ENCODE measurements at places on chromosomes 4 and X.

GRCh38 chrX:125651426-125651825 lies 331.8 kb downstream of the TEX13C start:
- DNase-seq: no peak

- DNase-seq: peak; percentile 40
These were observed 5.5 kb downstream of the ATP10D start for GRCh38 chr4:47490550-47490949.

GRCh38 chr4:93495346-93495745 lies 333.2 kb upstream of the ATOH1 start:
- DNase-seq: no peak

GRCh38 chrX:154096140-154097002 lies 1.1 kb downstream of the MECP2 start:
- DNase-seq: peak; percentile 27

GRCh38 chr4:8705161-8706145 lies 112.9 kb downstream of the CPZ start:
- no peak for DNase-seq

DNA sequence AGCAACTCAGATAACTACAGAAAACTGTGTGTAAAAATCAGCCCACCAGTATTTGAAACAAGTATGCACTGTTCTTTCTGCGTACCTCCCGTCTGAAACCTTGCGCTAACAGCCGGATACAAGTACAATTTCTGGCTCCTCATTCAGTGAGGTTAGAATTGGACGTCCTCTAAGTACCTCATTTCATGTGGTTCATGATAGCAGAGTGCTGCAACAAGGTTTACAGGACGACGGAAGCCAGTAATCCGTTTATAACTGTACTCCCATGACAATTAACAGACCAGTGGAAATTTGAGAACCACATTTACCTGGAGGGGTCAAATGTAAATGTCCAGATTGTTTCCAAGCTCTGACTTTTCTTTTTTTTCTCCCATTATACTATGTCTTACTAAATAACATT lies 52.9 kb upstream of the TENM3 start:
- DNase-seq: peak; percentile 41

GRCh38 chrX:49272421-49272820 lies 2.8 kb downstream of the PPP1R3F start:
- DNase-seq: no peak

GRCh38 chrX:153924149-153924861 lies 1.8 kb downstream of the ARHGAP4 start:
- peak; percentile 50 for DNase-seq

DNA sequence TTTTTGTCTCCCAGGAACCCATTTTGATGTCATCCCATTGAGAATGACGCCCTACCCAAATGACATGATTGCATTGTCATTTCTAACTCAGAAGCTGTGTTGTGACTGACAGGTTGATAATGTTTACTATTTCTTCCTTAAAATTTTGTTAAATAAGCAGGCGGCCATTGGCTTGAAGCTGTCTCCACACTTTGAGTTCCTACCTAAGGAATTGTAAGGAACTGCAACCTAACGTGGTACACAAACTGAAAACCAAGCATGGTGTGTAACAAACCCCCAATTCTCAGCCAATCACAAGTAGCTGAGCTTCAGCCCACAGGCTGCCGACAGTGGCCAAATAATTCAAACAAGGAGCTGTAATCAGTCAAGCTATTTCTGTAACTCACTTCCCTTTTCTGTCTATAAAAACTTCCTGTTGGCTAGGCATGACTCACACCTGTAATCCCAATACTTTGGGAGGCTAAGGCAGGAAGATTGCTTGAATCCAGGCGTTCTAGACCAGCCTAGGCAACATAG lies 2.9 kb upstream of the MND1 start:
- DNase-seq: peak; percentile 79

GRCh38 chr4:129950217-129950616 lies 854.3 kb downstream of the C4orf33 start:
- no peak for DNase-seq

DNA sequence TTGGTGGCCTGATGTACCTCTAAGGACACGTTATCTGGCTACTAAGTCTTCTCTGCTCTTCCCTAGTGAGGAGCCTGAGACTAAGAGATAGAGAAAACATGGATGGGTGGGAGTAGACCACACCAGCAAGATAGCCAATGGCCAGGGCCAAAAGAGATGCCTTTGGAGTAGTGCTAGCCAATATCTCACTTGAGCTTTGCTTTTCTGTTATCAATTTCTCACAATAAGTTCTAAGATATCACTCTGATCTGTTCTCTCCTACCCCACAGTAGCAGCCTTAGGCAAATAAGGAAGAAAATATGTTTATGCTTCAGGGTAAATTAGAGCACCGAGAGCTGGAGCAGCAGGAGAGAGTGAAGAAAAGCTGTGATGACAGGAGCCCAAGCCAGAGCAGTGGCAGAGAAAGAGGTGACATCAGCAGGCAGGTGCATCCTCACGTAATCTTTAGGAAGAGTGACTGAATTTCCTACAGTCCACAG lies 343.9 kb upstream of the NOCT start:
- no peak for DNase-seq

GRCh38 chr4:71687056-71687455 lies 96.8 kb downstream of the GC start:
- no peak for DNase-seq

GRCh38 chrX:55135171-55135570 lies 46.4 kb downstream of the PAGE2 start:
- DNase-seq: peak; percentile 12

DNA sequence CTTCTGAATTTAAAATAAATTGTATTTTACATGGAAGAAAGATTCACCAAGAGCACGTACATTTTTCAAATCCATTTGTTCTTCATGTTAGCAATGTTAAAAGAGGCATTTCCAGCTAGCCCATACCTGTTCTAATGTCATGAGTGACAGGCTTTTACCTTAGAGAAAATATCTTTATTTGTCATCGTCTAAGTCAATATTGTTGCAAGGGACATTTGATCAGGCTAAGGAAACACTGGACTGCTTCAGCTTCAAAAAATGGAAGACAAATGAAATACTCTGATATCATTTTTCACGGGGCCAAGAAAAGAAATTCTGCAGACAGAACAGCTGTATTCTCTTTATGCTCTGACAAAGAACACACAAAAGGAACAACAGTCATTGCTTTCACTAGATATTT lies 207.7 kb downstream of the RCHY1 start:
- DNase-seq: no peak

Measured in A172 (cell line).